ENCODE measurements at places on chromosomes 5 and 9.

GRCh38 chr5:72203251-72203845 lies 96.1 kb downstream of the MAP1B start:
- no peak for DNase-seq

GRCh38 chr5:73387149-73387591 lies 61.4 kb downstream of the FOXD1 start:
- DNase-seq = no peak

GRCh38 chr5:77662635-77663034 lies 24.1 kb upstream of the OTP start:
- DNase-seq = no peak

DNA sequence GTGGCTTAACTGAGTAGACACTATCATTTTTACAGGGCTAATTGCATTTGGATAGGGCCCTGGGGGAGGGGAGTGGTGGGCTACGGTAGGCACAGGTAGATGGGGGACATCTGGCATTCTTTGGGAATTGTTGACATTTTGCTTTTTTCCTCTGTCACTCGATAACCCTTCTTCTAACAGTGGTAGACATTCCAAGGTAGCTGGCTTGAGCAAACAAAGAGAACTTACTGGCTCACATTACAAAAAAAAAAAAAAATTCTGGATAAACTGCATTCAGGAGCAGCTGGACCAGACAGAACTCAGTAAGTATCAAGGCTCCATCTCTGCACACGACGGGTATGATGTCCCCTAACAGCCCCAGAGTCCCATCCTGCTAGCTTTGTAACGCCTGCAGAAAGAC lies 585.2 kb downstream of the ZNF608 start:
- DNase-seq = no peak

GRCh38 chr5:83688281-83688680 lies 32.4 kb downstream of the HAPLN1 start:
- no peak for DNase-seq

DNA sequence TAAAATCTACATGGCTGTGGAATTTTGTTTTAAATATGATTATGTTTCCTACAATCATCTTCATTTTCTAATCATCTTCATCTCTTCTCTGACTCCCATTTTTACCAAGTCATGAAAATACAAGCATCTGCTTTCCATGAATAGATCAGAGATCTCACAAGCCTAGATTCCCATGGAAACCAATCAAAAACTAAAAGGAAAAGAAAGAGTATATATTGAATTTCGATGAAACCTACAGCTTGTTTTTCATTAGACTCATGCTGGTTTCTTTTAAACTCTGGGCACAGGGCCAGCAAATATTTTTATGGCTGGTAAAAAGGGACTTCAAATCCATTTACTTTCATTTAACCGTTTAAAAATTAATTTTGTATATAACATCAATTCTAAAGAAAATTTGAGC lies 51.2 kb downstream of the INVS start:
- no peak for DNase-seq

DNA sequence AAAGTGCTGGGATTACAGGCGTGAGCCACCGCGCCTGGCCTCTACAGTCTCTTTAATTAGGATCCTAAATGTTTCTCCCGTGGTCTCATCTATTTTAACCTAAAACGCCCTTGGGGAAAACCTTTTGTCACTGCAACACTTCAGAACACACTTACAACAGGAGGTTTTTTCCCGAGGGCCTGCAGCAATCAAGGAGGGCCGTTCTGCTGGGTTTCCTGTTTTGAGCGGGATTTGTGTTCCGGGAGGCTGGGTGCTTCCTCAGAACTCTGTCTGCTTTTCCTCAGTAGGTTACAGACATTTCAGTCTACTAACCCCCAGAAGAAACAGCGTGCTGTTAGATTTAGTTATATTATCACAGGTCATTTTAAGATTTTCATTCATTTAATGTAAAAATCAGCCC lies 65.4 kb upstream of the IRX4 start:
- DNase-seq = no peak

- DNase-seq = no peak
Measured at GRCh38 chr9:135088979-135089847, 1.7 kb downstream of the OLFM1 start.

DNA sequence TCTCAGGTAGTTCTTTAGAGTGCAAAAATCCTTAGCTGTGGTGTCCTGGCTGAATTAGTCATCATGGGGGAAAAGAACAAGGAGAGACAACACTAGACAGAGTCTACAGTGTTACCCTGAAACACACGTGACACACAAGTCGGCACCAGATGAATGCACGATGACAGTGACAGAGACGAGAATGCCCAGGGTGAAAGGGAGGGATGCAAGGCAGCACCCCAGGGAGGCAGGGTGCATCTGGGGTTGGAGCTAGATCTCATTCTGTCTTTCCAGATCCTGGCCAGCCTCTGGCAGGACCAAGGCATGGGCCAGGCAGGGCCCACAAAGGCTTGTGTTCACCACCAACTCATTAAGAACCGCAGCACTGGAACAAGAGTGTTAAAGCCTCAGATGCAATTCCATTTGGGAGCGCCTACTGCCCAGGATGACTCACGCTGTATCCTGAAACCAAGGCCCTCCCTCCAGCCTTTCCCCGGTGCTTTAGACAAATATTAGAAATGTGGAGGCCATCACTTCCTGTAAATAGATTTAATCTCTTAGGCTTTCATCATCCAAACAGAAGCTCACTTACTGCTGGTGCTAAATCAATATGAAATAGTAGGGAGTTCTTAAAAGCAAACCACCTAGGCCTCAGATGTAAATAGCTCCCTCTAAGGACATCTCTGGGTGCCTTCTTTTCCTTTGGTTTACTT lies 56.1 kb downstream of the IRX2 start:
- DNase-seq = no peak

DNA sequence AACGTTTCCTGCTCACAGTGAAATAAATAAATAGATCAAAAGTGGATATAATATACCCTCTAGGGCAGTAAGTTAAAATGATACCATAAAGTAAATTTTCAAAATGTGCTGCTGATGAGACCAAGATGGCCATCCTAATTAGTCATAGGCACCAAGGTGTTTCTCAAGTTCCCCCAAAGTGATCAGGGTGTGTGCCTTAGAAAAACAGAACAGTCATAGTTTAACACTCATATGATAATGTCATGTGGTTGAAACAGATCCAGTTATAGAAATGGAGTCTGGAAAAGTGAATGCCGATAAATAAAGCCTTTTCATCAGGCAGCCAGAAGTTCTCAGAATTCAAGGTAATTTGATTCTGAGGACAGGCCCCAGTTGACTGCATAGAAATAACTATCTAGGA lies 161.5 kb upstream of the CDKN2B start:
- DNase-seq = no peak

- DNase-seq = no peak
Measured at GRCh38 chr5:139124774-139125520, 73.2 kb downstream of the SIL1 start.

- DNase-seq = no peak
Measured at GRCh38 chr5:146956217-146956616, 77.7 kb upstream of the PPP2R2B start.

GRCh38 chr9:94927762-94928670 lies 201.5 kb downstream of the AOPEP start:
- no peak for DNase-seq

- DNase-seq = no peak
Measured at GRCh38 chr9:85569988-85570387, 171.8 kb downstream of the AGTPBP1 start.

DNA sequence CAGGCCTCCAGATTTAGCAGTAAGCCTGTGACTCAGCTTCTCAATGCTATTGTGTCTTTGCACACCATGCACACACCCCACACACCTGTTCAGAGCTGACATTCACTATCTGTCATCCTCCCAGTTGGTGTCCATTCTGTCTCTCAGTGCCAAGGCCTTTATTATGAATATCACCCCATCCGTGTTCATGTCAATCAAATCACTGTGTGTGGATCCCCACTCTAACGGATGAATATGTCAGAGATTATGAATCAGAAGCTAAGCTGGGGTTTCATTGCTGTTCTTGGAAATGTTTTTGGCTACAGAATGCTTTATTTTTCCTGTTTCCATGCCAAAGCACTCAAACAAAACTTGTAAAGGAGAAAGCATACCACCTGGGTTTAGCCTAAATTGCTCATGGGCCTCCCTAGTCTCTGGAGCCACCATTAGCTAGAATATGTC lies 9.4 kb upstream of the MAMDC2 start:
- DNase-seq = no peak

DNA sequence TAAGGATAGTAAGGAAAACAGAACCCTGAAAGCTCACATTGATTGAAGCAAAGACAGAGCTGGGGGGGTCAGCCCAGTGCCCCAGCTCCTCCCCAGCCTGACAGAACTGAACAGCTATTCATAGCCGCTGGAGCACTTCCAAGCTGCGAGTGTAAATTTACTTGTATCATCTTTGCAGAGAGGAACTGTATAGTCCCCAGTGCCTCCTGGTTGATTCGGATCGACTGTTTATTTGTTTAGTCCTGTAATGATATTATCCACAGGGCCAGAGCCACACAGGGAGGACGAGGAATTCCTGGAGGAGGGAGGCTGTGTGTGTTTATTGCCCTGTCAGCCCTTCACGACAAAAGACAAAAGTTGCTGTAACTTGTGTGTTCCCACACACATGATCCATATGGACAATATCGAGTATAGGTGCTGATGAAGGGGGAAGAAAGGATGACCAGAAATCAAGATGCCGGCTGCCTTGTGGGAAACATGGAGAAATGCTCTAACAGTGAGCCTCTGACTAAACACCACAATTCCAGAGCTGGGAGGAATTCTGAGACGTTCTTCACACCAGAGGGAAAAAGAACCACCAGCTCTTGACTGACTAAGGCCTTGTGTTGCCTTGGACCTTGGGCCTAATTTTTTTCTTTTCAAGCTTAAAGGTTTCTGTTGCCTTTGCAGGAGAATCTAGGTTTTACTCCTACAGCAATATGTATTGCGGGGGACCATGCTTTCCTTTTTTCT lies 31.1 kb downstream of the FOXD1 start:
- no peak for DNase-seq

GRCh38 chr9:133048595-133048994 lies 13.2 kb upstream of the CEL start:
- no peak for DNase-seq

DNA sequence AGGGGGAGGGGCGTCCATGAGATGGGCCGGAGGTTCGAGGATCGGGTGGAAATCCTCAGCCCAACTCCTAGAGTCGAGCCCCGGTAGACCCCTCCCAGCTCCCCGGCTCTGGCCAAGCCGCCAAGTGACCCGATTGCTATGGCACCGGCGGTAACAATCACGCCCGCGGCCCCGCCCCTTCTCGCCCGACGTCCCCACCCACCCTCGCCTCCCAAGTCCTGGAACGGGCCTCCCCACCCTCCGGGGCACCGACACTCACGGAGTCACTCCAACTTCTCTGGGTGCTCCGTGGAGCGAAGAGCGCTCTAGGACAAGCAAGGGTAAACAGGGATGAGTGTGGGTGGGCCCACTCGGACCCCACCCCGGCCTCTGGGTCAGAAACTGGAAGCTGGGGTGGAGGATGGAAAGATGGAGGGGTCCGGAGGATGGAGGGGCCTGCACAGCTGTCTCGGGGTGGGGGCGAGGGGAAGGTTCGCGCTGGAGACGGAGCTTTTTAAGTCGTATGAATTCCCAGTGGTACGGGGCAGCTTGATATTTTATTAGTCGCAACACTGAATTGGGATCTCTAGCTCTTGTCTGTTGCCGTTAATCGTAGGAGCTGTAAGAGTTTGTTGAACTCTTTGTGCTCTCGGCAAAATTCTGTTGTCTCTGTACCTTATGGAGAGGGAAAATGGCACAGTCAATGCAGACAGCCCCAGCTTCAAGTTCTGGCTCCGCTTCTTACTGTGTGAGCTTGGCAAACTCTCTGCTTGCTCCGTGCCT lies at the start of gene SPACA9:
TSS of gene SPACA9 (plus strand) at position 204 of the 762 bp plus-strand sequence. CDS start 5,050 bp downstream, outside the sequence.
- peak; percentile 24 for DNase-seq

DNA sequence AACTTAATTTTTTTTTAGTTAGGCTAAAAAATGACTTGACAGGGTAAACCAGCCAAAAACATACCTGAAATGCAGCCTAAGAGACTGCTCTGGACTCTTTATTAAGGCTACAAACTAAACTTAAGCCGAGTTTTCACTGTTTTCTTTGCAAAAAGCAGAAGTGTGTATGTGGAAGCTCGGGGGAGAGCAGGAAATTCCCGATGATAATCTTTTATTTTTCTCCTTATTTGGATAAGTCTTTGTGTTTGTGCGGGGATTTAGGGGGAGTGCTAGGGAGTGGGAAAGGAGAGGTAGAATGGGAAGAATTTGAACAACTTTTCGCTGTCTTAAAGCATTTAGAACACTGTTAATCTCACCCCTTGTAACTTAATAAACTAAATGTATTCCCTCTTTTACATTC lies 30.7 kb upstream of the GPR21 start:
- no peak for DNase-seq

GRCh38 chr5:89211836-89212235 lies 328.9 kb upstream of the MEF2C start:
- DNase-seq = no peak

DNA sequence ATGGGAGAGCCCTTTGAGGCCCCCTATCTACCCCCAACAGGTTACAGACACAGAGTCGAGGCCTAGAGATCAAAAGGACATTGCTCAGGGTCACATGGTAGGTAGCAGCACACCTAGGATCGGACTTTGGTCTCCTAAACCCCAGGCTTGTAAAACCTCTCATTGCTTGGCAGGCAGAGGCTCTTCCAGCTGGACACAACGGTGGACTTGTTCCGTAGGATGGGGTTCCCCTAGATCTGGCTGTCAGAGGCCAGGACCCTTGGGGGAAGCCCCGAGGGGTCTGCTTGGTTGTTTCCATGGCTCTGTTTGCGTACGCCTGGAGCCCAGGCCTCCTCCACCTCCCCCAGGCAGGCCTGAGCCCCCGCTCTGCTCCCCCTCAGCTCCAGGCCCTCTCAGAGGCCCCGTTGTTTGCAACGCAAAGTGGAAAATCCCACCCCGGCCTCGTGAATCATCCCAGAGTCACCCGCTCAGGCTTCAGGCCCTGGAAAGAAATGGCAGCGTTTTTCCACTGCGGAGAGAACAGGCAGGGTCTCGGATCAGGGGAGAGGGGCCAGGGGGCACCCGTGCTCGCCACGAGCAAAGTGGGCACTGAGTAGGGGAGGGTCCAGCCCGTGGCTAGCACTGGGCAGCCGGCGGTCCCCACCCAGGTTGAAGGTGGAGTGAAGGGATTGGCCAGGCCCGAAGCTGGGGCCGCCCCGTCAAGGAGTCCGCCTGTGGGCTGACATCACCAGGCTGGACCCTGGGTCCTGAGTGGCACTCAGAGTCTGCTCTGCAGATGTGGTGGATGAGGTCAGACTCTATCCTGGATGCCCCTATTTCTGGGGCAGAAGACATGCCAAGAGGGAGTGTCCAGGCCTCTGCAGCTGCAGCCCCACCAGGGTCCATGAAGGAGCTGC lies 19.8 kb downstream of the COL27A1 start:
- no peak for DNase-seq

GRCh38 chr5:67431191-67431590 lies 234.6 kb upstream of the CD180 start:
- DNase-seq = no peak
